ENCODE measurements at places on chromosomes 4 and X. TPM values are rescaled to one million over a fixed set of nuclear protein-coding genes. Genes with fewer than 3 reads are reported as not detected.

- peak; percentile 26 for DNase-seq
Observed at GRCh38 chr4:15042529-15043167, 40.4 kb downstream of the CPEB2 start.

DNA sequence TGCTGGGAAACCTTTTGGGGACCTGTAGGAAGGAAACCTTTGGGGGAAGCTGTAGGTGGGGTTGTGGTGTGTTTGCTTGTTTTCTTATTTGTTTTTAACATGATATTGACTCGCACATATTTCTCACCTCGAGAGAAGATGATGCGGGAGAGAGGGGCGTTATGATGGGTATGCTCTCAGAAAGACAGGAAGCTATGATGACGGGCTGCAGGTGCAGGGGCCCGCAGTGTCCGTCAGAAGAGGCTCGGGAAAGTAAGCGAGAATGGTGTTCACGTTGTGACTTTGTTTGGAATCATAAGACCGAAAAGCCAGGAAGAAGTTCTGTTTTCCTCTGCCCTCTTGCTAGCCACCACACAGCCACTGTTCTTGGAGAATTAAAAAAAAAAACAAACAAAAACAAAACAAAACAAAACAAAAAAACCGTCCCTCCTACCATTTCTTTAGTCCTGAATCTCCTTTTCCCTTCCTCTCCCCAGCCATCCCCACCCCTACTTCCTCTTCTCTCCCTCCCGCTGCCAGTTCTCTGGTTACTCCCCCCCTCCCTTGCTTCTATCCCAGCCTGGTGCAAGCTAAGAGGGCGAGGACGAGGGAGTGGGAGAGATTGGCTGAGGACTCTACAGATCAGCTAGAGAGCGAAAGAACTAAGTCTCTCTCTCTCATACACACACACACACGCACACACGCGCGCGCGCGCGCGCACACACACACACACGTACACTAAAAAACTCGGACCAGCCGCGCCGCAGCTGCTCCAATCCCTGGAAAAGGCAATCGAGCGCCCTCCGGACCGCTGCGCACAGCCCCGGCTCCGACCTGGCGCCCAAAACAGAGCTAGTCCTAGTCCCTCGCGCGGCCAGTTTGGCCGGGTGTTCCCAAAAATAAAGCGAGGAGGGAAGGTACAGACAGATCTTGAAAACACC, at the start of gene BMP3:
TSS of gene BMP3 (plus strand) at position 648 of the 920 bp plus-strand sequence. CDS start 577 bp downstream, outside the sequence.
- no peak for DNase-seq

- DNase-seq, result peak; percentile 75
Observed at GRCh38 chrX:154373340-154374306, 811 bp downstream of the FLNA start.

DNA sequence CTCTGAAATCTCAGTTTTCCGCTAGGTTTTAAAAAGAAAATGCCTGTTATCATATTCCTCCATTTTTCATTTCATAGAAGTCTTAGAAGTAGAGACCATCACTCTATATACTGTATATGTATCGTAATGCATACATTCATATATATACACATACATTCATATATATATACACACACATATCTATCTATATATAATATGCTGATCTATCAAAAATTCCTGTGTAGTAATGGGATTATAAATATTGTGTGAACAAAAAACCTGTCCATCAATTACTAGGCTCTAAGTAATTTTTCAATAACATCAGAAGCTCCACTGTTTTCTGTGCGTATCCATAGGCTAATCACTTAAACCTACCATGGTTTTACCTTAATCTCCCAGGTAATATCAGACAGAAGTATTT, 150.2 kb downstream of the DCHS2 start:
- no peak for DNase-seq

DNA sequence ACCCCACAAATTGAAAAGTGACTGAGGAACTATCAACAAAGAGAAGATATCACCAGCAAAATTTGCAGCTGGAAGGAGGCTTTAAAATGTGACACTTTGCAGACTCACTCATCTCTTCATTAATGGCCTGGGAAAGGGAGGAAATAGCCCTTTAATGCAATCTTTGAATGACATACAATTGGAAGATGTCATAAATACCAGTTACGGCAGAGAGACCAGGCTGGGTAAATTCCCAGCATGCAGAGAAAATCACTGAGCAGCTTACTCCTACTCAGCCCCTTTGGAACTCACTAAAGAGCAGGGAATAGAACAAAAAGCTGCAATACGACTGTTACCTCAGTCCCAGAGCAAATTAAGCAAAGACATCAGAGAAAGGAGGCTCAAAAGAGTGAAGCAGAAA, 238.9 kb downstream of the HS3ST1 start:
- DNase-seq, result no peak

GRCh38 chrX:641671-642435, 11.3 kb downstream of the SHOX start:
- no peak for DNase-seq

GRCh38 chr4:54165438-54165837, 63.7 kb upstream of the PDGFRA start:
- peak; percentile 81 for DNase-seq

GRCh38 chr4:185713731-185714130, 98.3 kb downstream of the SORBS2 start:
- no peak for DNase-seq

The BEND2 gene
- total RNA-seq, result not detected

The PSAPL1 gene
- 0.26 TPM for total RNA-seq

The PTPN13 gene
- 39.0 TPM for total RNA-seq

The CFP gene
- 0.26 TPM for total RNA-seq

All from bronchial epithelial cell (primary cell).